ENCODE measurements at places on chromosomes 4 and X.

DNA sequence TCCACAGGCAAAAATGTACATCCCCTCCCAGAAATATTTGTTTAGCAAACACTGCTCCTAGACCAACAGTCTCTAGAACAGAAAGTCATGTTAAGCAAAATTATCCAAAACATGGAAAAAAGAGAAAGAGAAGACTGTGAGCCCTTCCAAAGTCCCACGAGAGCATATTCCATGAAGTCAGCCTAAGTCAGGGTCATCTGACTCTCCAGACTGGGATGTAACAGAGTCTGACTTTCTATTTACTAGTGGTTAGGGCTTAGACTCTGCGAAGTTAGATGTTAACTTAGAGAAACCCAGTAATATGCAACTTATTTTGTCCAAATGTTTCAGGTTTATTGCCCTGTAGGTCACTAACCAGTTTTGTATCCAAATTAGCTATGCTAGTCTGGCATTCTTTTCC lies 102.3 kb downstream of the MID1 start:
- no peak for DNase-seq

- DNase-seq: no peak
Measured at GRCh38 chr4:183478123-183478522, 26.7 kb upstream of the ING2 start.

GRCh38 chr4:42302348-42302747 lies 94.9 kb upstream of the SHISA3 start:
- no peak for DNase-seq

DNA sequence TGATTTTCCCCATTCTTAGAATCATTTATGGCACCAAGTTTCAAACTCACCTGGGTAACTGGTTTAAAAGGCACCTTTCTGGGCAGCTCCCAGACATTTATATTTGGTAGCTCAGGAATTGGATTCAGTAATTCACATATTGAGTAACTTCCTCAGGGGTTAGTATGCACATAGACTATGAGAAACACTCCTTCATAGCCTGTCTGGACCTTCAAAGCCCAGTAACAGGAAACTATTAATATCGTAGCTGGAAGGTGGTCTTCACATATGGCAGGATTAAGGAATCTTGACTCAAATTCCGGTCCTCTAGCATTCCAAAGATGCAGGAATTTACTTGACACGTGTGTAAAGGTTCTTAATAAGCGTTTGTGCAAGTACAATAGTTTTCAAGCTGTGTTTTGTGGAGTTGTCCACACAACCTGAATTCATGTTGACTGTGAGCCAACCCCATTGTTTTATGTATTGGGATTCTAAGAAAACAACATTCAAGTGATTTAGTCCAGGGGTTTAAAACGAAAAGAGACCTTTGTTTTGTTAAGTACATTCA lies 78.4 kb downstream of the PLS3 start:
- no peak for DNase-seq

GRCh38 chrX:21374163-21374993 lies at the start of gene CNKSR2:
CNKSR2 (plus strand) TSS chrX:21374418; CDS start chrX:21374898, 480 bp downstream.
- peak; percentile 60 for DNase-seq

DNA sequence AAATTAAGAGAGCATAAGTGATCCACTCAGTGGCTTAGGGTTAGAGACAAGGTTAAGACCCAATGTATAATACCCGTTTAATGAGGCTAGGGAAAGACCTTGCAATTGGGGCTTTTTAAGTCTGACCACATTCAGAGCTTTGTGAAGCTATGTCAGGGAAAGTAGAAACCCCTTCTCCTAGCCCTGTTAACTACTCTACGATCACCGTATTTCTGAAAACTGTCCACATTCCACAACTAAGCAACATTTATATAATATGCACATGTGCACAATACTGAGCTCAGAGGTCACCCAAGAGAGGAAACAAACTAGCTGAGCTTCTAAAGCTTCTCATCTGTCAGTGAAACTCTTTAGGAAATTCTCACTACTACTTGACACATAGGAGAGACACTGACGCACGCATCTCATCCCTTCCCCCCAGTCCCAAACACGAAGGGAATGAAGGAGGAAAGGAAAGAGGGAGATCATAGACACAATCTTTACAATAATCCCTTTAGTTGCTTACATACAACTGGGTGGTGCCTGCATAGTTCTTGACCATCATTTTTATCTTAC lies 56.2 kb downstream of the METTL14 start:
- no peak for DNase-seq

GRCh38 chr4:55175779-55176231 lies 50.4 kb upstream of the KDR start:
- no peak for DNase-seq

DNA sequence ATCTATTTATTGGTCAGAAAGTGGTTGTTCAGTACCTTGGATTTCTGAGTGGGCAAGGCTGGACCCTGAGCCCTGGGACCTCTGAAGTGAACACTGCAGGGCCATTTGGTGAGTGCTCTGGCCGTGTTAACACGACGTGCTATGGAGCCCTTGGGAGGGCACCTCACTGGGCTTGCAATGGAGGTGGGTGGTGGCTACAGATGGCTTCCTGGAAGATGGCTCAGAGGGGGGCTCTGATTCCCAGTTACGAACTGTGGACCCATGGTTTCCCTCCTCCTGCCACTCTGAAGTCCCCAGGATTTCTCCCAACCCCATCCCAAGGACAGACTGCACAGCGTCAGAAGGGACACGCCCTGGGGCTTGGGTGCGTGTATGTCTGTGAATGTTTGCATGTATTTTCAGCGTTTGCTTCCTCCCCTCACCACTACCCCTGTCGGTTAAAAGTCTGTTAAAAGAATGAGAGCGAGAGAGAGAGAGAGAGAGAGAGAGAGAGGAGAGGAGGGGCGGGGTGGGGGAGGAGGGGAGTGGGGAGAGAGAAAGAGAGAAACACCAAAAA lies 3.7 kb upstream of the RHOH start:
- DNase-seq: no peak

DNA sequence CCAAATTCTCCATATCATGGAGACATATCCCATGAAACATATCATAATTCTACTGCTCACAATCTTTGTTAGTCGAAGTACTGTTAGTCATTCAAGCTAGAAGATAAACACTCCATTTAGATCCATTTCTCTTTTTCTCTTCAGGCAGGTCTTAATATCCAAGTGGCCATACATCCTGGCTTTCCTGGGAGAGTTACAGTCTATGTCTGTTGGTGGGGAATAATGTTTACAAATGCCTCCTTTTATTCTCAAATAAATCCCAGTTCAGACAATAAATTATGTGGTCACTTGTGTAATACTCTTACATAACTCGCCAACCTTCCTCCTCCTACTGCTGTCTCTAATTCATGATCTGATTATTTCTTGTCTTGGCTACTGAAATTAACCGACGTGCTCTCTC lies 82.1 kb downstream of the VCX3B start:
- DNase-seq: no peak

DNA sequence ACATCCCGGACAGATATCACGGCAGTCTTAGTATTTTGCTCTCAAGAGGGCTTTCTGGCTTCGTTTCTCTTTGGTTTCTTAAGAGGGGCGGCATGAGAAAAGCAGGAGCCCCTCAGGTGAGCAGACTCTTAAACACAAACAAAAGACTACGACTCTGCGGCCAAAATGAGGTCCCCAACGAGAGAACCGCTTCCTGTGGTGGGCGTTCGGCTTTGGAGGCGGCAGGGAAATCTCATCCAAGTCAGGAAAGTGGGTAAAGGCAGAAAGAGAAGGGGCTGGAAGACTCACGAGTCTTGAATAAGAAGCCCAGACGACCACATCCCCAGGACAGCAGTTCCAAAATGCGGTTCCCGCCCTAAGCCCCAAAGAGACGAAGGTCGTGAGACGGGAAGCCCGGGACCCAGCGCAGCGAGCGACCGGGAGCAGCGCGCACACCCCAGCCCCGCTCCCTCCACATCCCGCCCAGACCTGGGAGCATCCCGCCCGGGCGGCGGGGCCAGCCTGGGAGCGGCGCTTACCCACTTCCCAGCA lies 409 bp downstream of the UGDH start:
- no peak for DNase-seq

DNA sequence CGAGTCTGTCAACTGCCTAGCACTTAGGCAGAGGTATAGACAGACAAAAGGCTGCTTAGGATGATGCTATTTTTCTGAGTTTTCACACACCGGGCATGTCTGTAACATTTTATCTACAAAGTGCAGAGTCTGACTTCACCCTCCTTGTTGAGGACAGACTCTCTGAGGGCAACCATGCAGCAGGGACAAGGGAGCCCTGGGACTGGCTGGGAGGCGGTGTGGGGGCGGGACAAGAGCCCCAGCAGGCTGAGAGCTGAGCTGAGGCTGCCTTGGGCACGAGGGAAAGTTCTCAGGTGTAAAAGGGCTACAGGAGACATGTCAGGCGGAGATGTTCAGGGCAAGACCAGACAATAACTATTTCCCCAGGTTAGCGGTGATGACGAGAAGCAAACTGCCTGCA lies 81.6 kb downstream of the GATB start:
- DNase-seq: no peak

DNA sequence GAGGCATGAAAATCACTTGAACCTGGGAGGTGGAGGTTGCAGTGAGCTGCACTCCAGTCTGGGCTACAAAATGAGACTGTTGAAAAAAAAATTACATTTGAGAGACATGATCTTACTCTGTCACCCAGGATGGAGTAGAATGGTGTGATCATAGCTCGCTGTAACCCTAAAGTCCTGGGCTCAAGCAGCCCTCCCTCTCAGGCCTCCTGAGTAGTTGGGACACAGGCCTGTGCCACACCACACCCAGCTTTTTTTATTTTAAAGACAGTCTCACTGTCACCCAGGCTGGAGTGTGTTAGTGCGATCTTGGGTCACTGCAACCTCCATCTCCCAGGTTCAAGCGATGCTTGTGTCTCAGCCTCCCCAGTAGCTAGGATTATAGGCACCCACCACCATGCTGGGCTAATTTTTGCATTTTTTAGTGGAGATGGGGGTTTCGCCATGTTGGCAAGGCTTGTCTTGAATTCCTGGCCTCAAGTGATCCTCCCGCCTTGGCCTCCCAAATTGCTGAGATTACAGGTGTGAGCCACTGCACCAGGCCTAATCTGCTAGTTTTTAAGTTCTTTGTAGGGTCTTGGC lies 6.1 kb downstream of the RPS3A start:
- no peak for DNase-seq

- no peak for DNase-seq
Measured at GRCh38 chr4:133524369-133524768, 375.3 kb downstream of the PCDH10 start.

DNA sequence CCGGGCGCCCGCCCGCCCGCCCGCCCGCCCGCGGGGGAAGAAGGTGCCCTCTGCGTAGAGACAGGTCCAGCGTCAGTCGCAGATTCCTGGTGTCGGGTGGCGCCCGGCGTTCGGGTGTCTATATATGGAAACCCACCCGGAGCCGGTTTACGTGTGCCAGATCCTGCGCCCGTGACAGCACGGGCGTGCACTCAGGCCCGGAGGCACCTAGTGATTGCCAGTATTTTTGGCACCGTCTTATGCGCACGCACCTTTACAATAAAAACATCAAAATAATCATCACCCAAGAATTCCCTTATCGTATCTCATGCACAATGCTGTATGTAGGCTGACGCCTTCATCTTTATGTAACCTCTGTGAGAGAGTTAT lies 519 bp downstream of the SLC25A4 start:
- DNase-seq: peak; percentile 60

DNA sequence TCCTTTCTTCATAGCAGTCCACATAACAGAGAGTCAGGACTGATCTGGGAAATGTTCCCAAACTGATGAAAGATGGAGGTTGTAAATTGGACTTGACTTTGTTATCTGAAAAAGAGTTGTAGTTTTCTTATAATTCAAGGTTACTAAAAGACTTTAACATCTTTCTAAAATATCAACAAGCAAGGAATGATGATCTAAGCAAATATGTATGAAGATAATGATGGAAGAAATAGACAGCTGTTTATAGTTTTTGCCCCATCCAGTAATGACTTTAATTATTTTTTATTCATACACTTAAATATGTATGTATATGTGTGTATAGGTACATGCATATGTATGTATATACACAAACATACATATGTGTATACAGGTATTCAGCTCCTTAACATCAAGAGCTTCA lies 411.1 kb upstream of the SPOCK3 start:
- no peak for DNase-seq

- no peak for DNase-seq
Measured at GRCh38 chrX:118526149-118526548, 30.5 kb downstream of the DOCK11 start.

All from left hindlimb (tissue), 1 donor.